Breast epithelium (tissue), 4 donors: ENCODE measurements at places on chromosomes 2 and 18. TPM values are rescaled to one million over a fixed set of nuclear protein-coding genes. Genes with fewer than 3 reads are reported as not detected.

DNA sequence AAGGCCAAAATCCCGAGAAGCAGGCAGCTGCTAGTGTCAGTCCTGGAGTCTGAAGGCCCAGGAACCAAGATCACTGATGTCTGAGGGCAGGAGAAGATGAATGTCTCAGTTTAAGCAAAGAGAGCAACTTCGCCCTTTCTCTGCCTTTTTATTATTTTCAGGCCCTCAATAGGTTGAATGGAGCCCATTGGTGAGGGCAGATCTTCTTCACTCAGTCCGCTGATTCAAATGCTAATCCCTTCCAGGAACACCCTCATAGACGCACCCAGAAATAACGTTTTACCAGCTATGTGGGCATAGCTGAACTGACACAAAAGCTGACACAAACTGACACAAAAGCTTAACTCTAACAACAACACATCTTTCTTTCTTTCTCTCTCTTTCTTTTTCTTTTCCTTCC is 78.0 kb upstream of the KCNJ3 start:
- H3K27me3 ChIP-seq: no peaks in the 10 kb centered on the region
- no peaks in the 10 kb centered on the region for H3K4me1 ChIP-seq
- no peak overlapping the region for H3K27ac ChIP-seq

DNA sequence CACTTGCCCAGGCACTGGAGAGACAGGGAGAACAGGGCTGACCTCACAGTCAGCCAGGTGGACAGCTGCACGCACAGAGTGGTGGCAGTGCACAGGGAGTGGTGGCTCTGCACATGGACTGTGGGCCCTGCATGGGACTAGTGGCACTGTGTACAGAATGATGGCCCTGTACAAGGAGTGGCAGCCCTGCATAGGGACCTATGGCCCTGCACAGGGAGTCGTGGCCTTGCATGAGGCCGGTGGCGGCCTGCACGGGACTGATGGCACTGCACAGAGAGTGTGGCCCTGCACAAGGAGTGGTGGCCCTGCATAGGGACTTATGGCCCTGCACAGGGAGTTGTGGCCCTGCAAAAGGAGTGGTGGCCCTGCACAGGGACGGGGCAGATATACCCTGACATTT is 19.1 kb upstream of the STEAP3 start:
- no peak overlapping the region for H3K27ac ChIP-seq
- no peaks in the 10 kb centered on the region for H3K36me3 ChIP-seq
- no peak overlapping the region for H3K4me3 ChIP-seq

- no peaks in the 10 kb centered on the region for H3K27me3 ChIP-seq
- H3K4me3 ChIP-seq: no peak overlapping the region
- H3K4me1 ChIP-seq: no peaks in the 10 kb centered on the region
- H3K36me3 ChIP-seq: no peaks in the 10 kb centered on the region
These were observed 305.2 kb downstream of the CLIP4 start for GRCh38 chr2:29420464-29420863.

GRCh38 chr2:26735097-26735496 is 29.0 kb upstream of the SLC35F6 start:
- H3K27me3 ChIP-seq: no peaks in the 10 kb centered on the region
- no peaks in the 10 kb centered on the region for H3K4me1 ChIP-seq
- H3K36me3 ChIP-seq: no peaks in the 10 kb centered on the region
- H3K4me3 ChIP-seq: no peak overlapping the region
- no peak for DNase-seq

DNA sequence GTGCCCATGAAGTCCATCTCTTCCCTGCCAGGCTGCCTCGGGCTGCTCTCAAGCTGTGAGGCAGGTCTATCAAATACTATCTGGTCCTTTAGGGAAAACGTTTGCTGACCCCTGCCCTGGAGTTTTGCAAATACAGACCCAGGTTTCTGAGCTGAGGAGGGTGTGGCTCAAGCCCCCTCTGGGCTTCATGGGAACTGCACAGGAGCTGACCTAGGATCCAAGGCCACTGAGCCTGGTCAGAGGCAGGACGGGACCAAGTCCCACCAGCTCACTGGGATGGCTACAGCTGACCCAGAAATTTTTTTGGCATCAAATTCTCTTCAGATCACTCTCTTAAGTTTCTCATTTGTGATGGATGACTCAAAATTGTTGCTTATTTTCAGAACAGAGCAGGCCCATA is 14.1 kb downstream of the ZNF516 start:
- no peak for DNase-seq
- H3K27me3 ChIP-seq: no peaks in the 10 kb centered on the region
- H3K27ac ChIP-seq: no peak overlapping the region
- H3K4me3 ChIP-seq: no peak overlapping the region

DNA sequence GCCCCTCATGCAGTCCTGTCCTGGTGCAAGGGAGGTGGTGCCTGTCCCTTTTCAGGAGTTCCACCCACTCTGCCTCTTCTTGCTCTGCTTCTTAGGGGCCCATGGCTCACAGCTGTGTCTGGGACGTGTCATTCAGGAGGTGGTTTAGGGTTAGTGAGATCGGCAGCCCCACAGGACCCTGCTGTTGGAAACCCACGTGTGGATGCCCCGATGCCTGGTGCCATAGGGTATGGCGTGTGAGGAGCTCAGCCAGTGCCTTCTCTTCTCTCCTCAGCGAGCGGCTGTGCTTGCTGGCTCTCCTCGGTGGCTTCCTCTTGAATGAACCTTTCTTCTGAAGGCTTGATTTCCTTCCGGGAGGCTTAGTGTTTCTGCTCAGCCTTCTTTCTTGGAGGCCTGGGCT is 55.2 kb downstream of the LDLRAD4 start:
- no peak for DNase-seq
- no peaks in the 10 kb centered on the region for H3K27me3 ChIP-seq
- H3K36me3 ChIP-seq: no peaks in the 10 kb centered on the region

DNA sequence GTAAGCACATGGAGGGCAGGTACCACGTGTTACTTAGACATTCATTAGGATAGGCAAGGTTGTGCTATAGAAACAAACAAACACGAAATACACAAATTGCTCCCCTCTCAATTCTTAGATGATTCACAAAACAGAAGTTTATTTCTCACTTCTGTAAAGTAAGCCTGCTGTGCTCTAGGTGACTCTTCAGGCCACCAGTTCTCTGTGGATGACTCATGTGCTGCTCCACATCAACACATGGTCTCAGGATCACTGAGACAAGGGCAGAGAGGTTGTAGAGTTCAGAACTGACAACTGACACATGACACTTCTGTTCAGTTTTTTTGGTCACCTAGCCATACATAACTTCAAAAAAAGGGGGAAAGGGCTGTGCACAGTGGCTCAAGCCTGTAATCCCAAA is 70.6 kb downstream of the DAW1 start:
- DNase-seq: no peak
- no peak overlapping the region for H3K27ac ChIP-seq
- no peak overlapping the region for H3K4me3 ChIP-seq
- no peaks in the 10 kb centered on the region for H3K4me1 ChIP-seq
- H3K27me3 ChIP-seq: no peaks in the 10 kb centered on the region

DNA sequence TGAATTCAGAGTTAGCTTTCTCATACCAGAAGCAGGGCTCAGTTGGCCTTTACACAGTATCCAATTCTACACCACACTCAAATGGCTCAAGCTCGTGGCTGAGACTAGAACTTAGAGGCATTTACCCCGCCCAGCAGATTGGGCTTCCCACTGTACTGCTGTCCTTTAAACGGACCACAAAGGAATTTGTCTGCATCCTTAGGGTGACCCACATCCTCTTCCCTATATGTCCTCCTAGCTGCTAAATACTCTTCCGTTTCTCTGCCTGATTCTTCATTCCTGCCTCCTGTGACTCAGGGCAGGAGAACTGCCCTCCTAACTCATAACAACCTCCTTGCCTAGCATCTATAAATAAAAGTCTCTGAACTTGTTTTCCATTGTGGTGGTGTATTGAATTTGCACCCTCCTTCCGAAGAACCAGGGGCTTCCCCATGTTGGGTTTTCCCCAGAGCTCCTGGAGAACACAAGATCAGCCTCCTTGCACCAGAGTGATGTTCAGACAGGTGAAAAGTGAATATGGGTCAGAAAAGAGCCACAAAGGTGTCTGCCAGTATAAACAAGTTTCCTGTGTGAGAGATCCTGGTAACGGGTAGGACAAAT is 32.0 kb upstream of the MC4R start:
- no peaks in the 10 kb centered on the region for H3K36me3 ChIP-seq
- no peak overlapping the region for H3K27ac ChIP-seq
- H3K4me3 ChIP-seq: no peak overlapping the region
- no peaks in the 10 kb centered on the region for H3K4me1 ChIP-seq
- H3K27me3 ChIP-seq: no peaks in the 10 kb centered on the region
- DNase-seq: no peak

DNA sequence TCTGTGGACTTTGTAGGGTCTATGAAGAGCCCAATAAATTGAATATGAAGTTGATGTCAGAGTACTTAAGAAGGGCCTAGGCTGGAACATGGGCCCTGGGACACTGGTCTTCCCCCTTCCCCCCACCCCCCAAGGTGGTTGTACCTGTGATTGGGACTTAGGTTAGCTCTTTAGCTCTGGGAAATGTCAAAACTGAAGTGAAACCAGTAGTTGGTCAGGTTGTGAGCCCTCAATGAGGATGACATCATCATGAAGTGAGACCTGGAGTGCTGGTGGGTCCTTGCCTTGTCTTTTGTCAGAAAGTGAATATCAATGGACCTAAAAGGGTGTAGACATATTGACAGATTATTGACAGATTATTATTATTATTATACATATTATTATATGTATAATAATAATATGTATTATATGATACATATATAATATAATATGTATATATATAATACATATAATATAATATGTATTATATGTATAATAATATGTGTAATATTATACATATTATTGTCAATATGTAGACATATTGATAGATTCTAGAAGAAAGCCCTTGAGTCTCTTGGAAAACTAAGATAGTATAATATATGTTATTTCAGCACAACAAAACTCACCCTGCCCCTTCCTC is 5.4 kb downstream of the MARS2 start:
- H3K4me1 ChIP-seq: peaks cover 25% of the 10 kb centered on the region
- H3K27me3 ChIP-seq: no peaks in the 10 kb centered on the region
- no peaks in the 10 kb centered on the region for H3K36me3 ChIP-seq
- no peak overlapping the region for H3K27ac ChIP-seq
- no peak overlapping the region for H3K4me3 ChIP-seq
- DNase-seq: no peak

DNA sequence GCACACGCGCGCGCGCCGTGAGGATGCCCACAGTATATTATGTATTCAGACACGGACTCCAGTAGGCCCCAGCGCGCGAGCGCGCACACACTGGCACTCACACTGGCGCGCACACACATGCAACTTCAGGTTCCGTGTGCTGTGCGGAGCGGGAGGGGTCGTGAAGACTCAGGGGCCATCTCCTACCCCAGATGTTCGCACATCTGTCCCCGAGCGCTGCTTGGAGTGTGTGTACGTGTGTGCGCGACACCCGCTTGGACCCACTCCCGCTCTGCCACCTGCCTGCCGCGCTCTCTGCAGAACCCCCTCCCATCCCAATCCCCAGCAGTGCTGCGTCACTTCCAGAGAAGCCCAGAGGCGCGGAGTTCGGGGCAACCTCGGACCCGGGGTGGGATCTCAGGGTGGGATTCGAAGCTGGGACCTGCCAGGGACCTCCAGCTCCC is 2.6 kb downstream of the NRP2 start:
- no peak for DNase-seq
- no peaks in the 10 kb centered on the region for H3K4me1 ChIP-seq
- H3K27me3 ChIP-seq: peaks cover 26% of the 10 kb centered on the region
- H3K27ac ChIP-seq: peak overlapping the region; percentile 88

The UGT1A10 gene
- total RNA-seq: not detected

The MDH1 gene
- 147 TPM for total RNA-seq

The GCA gene
- 18.9 TPM for total RNA-seq

The TXNDC2 gene
- not detected for total RNA-seq

The ATP8B1 gene
- total RNA-seq: 41.3 TPM

The CUL3 gene
- 82.3 TPM for total RNA-seq

The CD28 gene
- 2.2 TPM for total RNA-seq

The SERPINB12 gene
- not detected for total RNA-seq

The TMEM200C gene
- 0.98 TPM for total RNA-seq

The BMP10 gene
- not detected for total RNA-seq
